ENCODE measurements at places on chromosomes 5 and 9. TPM values are rescaled to one million over a fixed set of nuclear protein-coding genes. Genes with fewer than 3 reads are reported as not detected.
A peak's percentile ranks its signal among the peaks of the same experiment; 100 is the strongest.

DNA sequence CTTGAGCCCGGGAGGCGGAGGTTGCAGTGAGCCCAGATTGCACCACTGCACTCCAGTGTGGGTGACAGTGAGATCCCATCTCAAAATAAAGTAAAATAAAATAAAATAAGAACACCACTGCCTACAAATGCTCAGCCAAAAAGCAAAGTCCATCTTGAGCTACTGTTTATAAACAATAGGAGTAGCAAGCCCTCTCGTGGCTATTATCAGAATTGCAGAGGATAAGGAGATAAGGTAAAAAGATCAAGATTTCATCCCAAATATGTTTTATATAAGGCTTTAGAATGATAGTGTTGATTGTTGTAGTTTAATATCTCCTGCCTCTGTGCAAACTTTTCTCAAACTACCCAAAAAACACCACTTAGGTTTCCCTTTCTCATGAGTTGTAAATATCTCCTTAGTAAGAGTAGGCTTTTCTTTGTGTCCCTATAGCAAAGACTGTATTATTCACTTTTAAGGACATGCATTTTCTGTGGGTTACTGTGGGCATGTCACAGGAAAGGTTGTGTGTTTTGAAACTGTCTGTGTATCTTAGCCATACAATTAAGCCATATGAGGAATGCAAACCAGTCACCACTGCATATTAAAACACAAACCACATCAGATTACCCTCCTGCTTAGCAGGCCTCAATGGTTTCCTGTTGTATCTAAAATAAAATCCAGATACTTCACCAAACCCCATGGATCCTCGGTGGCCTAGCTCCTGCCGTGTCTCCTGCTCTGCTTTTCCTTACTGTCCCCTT is 31.8 kb upstream of the CKS2 start:
- DNase-seq: peak; percentile 58

DNA sequence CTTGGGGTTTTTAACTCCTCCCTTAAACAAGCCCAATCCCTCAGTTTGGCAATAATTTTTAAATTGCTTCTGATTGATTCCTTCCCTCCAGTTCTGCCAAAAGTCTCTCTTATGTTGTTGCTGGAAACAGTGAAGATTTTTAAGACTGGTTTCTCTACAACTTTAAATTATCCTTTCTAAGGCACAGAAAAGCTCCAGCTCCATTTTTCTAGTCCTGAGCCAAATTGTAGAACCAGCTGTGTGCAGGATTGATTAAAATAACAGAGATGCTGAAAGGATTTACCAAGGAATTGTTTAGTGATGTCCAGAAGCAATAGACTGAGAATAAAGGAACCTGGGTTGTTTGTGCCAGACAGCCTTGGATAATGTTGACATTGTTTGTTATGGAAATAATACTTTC is 111.3 kb downstream of the NUDT12 start:
- DNase-seq: no peak

GRCh38 chr9:27356446-27356845 is 59.5 kb upstream of the EQTN start:
- no peak for DNase-seq

DNA sequence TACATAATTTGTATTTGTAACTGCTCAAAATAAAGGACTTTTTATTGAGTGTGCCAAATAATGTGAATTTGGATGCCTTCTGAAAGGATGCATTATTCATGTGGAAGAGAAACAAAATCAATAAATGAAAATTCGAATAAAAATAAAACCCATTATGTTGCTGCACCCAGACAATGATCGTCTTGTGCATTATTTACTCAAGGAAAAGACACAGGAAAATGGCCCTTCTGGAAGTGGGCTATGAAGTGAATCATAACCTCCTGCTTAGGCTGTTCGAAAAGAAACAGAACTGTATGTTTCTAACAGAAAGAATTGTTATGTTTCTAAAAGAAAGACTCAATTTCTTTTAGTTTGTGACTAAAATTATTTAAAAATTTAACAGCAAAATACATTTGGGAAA is 168.9 kb upstream of the NFIB start:
- DNase-seq: no peak

Gene KLHL3
- total RNA-seq: 0.72 TPM

- no peak for DNase-seq
Observed at GRCh38 chr9:37446401-37446800, 18.8 kb downstream of the ZBTB5 start.

DNA sequence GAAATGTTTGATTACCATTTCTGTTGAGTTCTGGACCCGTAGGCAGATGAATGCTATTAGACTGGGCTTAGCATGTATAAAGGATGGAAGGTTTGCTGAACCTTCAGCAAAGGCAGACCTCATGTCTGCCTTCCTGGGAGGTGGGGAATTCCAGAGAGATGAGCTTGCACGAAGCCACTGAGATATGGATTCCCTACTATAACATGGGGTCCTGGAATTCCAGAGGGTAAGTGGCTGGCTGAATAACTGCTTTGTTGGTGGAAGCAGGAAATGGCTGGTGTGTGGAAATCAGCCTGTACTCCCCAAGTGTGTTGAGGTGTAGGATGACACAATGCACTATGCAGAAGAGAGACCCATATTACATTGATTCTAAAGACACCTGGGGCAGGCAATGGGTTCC is 526.4 kb downstream of the CTNND2 start:
- DNase-seq: no peak

- peak; percentile 69 for DNase-seq
Observed at GRCh38 chr5:143921525-143922311, 109.8 kb downstream of the HMHB1 start.

- peak; percentile 70 for DNase-seq
Observed at GRCh38 chr9:63859475-63860215, 1425.4 kb downstream of the FOXD4L5 start.

Gene QRFP
- not detected for total RNA-seq

GRCh38 chr5:180090769-180091546 is 19.4 kb upstream of the RNF130 start:
- peak; percentile 51 for DNase-seq

Gene SNCAIP
- not detected for total RNA-seq

Gene C9orf50
- not detected for total RNA-seq

- no peak for DNase-seq
Observed at GRCh38 chr5:90888511-90889324, 330.1 kb downstream of the ADGRV1 start.
